ENCODE measurements at places on chromosomes 1 and 21.
A peak's percentile ranks its signal among the peaks of the same experiment; 100 is the strongest.

GRCh38 chr1:3355089-3355488 is 99.4 kb upstream of the ARHGEF16 start:
- DNase-seq = no peak

GRCh38 chr1:211376807-211377470 is 50.3 kb downstream of the TRAF5 start:
- no peak for DNase-seq

DNA sequence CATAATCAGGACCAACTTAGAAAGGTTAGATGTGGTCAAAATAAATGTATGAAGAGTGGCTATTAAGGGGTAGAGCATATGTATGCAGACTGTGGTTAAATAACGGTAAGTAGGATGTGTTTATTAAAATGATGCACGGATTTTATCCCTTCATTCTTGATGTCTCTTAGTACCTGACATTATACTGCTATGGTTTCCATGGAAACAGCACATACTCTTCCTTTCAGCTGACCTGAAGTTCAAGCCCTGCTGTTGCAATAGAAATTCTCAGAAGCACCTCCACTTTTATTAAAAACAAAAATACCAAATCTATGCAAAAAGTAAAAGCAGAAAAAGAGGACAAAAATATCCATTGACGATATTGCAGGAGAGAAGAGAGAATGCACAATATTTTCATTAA is 381.4 kb downstream of the RWDD3 start:
- DNase-seq = no peak

GRCh38 chr1:47208374-47208850 is 18.6 kb upstream of the PDZK1IP1 start:
- DNase-seq = no peak

GRCh38 chr1:183652547-183653461 is at the start of gene APOBEC4:
TSS of gene APOBEC4 (minus strand) at chr1:183653316. CDS start at chr1:183648781, 4,535 bp downstream.
- DNase-seq = peak; percentile 25
